ENCODE measurements at places on chromosomes 6 and 20. TPM values are rescaled to one million over a fixed set of nuclear protein-coding genes. Genes with fewer than 3 reads are reported as not detected.

- no peak for DNase-seq
- no peaks in the 10 kb centered on the region for H3K27me3 ChIP-seq
- H3K4me3 ChIP-seq = no peak overlapping the region
- no peaks in the 10 kb centered on the region for H3K4me1 ChIP-seq
- H3K36me3 ChIP-seq = no peaks in the 10 kb centered on the region
- H3K27ac ChIP-seq = no peak overlapping the region
These were observed 321.6 kb upstream of the QKI start for GRCh38 chr6:163092876-163093275.

DNA sequence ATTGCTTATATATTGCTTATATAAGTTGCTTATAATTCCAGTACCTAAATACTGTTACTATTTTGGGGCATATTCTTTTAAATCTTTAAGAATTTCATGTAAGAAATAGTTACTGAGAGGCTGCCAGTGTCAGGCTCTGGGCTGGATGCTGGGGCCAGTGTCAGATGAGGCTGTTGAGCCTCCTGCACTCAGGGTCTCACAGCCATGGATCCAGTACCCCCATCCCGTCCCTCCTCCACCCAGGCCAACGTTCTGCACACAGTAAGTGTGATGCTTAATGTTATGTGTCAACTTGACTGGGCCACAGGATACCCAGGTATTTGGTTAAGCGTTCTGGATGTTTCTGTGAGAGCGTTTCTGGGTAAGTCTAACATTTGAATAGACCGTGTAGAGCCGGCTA lies 119.5 kb upstream of the PMEPA1 start:
- H3K4me1 ChIP-seq = no peaks in the 10 kb centered on the region
- H3K36me3 ChIP-seq = no peaks in the 10 kb centered on the region
- no peak overlapping the region for H3K4me3 ChIP-seq
- no peak overlapping the region for H3K27ac ChIP-seq
- no peaks in the 10 kb centered on the region for H3K27me3 ChIP-seq
- no peak for DNase-seq

- no peak overlapping the region for H3K4me3 ChIP-seq
- no peaks in the 10 kb centered on the region for H3K27me3 ChIP-seq
- no peaks in the 10 kb centered on the region for H3K4me1 ChIP-seq
- H3K27ac ChIP-seq = no peak overlapping the region
- H3K36me3 ChIP-seq = no peaks in the 10 kb centered on the region
These were observed 328.2 kb downstream of the PHF3 start for GRCh38 chr6:63963769-63964315.

DNA sequence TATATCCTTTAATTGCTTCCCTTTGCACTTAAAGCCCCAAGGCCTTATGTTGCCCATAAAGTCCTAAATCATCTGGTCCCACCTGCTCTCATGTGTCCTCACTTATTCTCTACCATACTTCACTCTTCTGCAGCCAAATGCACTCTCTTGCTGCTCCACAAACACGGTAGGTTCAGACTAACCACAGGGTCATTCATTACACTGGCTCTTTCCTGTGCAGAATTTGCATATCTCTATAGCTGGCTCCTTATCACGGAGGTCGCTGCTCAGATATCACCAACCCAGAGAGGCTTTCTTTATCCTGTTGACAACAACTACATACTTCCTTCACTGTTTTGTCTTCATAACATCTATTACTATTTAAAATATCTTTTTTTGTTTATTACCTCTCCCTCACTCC lies 86.8 kb downstream of the MOXD1 start:
- H3K4me1 ChIP-seq = no peaks in the 10 kb centered on the region
- no peak for DNase-seq
- no peak overlapping the region for H3K4me3 ChIP-seq

The IPCEF1 gene
- total RNA-seq = 1.5 TPM

All from activated CD4-positive, alpha-beta T cell treated with anti-CD3 and anti-CD28 coated beads, Interleukin-2, amount 10 ng/mL, durations not matched to agents 24 days and 14 days (primary cell).